ENCODE measurements at places on chromosomes 16 and 17.

DNA sequence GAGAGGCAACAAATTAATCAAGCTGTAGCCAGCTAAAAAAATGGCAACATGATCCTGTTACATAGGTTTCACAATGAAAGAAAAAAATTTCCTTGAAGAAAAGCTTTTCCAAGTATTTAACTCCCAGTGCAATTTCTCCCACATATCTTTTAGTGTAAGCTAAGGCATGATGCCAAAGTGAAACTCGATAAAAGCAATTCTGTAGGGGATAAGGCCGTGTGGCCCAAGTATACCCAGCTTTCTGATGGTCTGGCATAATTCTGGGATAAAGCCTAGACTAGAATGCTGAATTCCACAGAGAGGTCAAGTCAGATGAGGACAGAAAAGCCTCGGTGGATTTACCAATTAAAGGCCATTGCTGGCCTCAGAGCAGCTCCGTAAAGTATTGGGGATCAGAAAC lies 36.2 kb downstream of the CTCF start:
- DNase-seq: no peak

- DNase-seq: no peak
Measured at GRCh38 chr17:76641501-76641900, 2.1 kb downstream of the ST6GALNAC1 start.

- DNase-seq: no peak
Measured at GRCh38 chr16:15897834-15898254, 9.4 kb upstream of the CEP20 start.

DNA sequence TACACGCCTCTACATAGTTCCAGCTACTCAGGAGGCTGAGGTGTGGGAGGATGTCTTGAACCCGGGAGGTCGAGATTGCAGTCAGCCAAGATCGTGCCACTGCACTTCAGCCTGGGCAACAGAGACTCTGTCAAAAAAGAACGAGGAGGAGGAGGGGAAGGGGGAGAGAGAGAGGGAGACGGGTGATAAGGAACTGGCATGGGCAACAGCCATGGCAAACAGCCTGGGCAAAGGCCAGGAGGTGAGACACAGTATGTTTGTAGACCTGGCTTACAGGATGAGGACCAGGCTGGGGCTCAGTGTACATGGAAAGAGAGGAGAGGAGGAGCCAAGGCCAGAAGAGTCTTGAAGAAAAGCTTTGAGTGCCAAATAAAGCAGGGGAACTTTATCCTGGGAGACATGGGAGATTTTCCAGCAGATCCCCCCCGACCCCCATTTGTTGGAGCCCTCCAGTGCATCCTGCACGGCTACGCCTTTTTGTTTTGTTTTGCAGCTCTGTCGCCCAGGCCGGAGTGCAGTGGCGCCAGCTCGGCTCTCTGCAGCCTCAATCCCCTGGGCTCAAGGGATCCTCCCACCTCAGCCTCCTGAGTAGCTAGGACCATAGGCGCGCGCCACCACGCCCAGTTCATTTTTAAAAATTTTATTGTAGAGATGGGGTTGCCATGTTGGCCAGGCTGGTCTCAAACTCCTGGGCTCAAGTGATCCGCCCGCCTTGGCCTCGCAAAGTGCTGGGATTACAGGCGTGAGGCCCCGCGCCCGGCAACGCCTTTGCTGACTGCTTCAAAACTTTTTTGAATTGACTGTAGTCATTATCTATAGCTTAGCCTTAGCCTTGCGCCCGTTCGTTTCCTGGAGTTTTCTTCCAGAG lies 1.3 kb upstream of the ALKBH5 start:
- no peak for DNase-seq

DNA sequence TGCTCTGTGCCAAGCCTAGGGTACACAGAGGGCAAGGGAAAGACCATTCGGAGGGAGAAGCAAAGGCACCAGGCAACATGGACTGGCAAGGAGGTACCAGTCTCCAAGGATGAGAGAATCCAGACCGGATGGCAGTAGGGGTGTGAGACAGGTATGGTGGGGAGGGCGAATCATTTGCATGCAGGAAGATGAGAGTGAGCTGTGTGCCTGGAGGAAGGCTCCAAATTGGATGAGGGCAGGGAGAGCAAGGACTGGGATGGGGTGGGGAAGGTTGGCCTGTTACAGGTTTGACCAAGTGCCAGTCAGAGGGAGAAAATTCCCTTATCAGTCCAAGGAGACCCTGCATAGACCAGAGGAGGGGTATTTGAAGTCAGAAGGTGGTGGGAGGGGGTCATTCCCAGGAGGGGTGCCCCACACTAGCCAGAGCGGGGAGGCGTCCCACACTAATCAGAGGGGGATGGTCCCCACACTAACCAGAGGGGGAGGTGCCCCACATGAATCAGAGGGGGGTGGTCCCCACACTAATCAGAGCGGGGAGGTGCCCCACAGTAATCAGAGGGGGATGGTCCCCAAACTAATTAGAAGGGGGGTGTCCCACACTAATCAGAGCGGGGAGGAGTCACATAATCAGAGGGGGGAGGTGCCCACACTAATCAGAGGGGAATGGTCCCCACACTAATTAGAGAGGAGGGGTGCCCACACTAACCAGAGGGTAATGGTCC lies 737 bp downstream of the CANT1 start:
- DNase-seq: no peak

- no peak for DNase-seq
Measured at GRCh38 chr17:2241823-2242222, 61.8 kb downstream of the SMG6 start.

DNA sequence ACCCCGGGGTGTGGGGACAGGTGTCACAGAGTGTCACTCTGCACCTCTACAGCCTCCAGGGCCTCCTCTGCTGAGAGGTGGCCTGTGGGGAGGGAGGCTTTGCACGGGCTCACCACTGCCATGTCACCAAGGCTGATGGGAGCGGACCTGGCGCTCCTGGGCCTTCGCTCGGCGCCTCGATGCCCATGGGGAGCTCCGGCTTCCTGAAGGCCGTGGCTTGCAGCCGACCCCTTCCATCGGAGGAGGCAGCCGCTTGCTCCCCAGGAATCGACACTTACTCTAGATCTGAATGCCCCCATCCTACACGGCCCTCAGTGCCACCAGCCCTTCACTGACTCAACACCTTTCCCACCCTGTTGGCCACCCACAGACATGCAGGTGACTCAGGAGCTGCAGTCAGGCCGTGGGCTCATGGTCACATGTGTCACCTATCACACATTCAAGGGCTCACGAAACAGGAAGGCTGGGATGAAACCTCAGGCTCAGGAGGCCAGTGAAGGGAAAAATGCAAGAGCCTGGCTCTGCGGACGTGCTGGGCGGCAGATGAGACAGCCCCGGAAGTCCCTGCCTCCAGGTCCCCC lies 11.9 kb downstream of the LGALS3BP start:
- DNase-seq: no peak

DNA sequence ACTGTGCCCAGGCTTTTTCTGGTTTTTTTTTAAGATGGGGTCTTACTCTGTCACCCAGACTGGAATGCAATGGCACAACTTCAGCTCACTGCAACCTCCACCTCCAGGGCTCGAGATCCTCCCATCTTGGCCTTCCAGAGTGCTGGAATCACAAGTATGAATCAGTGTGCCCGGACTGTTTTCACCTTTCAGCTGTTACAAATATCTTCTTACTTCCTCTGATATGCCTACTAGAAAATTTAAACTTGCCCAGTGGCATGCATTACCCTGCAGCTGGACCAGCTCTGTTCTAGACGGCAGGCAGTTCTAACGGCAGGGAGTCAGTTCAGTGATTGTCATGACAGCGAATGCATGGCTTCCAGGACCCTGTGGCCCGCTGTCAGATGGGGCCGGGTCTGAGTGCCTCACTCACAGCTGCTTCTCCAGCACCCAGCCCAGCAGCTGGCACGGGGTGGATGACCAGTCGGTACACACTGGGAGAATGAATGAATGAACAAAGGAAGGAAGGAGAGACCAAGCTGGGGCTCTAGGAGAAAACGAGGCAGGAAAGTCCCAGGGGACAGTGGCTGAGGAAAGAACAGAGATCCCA lies 28.0 kb upstream of the LITAF start:
- DNase-seq: no peak
